ENCODE measurements at places on chromosomes 2 and 18.
A peak's percentile ranks its signal among the peaks of the same experiment; 100 is the strongest.

DNA sequence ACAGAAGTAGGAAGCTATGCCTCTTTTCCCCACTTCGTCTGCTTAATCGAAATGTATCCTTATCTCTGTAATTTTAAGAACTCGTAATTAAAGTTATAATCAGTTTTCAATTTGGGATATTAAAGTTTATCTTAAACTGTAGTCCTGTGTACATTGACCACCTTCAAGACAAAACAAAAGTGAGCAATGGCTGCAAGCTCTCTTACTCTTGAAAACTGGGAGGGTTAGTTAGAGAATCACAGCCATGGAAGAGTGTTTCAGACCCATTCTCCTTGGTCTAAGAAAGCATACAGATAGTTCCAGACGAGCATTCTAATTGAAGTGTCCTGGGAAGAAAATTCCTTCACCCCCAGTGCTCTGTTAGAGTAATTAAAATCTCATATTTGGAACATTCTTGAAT, 2.0 kb downstream of the KCMF1 start:
- DNase-seq, result no peak

DNA sequence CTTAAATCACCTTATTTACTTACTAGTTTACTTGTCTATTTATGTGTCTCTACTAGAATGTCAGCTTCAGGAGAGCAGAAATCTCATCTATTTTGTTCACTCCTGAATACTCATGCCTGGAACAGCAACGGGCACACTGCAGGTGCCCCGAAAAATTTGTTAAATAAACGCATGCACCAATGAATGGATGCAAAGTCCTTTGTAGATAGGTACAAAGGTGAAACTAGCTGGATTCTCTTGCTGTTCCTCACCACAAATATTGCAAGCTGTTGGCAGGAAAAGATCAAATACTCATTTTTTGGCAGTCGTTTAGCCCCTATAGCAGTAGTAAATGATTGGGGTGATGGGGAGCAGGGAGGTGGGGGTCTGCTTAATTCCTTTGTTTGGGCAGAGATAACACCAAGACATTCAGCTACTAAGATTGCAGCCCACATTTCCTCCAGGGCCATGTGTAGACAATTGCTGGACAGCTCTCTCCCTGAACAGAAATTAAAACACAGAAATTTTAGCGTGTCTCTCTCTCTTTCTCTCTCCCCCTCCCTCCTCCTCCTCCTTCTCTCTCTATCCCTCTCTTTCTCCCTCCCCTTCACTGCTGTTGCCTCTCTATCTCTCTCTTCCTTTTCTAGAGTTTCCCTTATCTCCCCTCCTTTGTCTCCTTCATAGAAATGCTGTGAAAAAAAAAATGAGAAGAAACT, 5.4 kb downstream of the MARCHF4 start:
- no peak for DNase-seq

- no peak for DNase-seq
These were observed 104.9 kb upstream of the LYPD6 start for GRCh38 chr2:149225446-149225845.

DNA sequence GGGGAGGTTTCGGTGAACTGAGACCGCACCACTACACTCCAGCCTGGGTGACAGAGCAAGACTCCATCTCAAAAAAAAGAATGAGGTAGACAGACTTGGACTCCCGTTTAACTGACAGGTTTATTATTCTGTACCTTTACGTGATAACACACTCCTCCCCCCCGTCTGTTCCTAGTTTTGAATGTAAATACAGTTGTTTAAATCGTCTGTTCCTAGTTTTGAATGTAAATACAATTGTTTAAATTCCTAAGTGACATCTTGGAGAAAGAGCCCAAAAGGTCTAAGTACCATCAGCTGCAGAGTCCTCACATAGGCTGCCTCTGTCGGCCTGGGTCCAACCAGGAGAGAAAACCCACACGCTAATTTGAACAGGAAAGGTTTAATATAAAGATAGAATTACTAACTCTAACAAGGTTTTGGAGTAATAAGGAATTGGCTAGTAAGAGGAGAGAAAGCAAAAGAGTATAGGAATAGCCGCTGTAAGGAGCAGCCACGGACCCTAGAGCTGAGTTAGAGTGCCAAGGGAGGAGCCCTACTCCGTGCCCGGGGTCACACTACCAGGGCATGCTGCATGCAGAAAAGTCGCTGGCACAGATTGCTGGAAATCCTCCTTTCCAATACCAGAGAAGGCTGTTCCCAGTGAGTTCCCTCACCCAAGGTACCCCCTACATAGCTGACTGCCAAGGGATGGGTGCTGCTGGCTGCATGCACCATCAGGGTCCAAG, 83.5 kb upstream of the RANBP2 start:
- DNase-seq, result no peak

GRCh38 chr2:192026059-192026824, 168.5 kb downstream of the TMEFF2 start:
- DNase-seq, result no peak

DNA sequence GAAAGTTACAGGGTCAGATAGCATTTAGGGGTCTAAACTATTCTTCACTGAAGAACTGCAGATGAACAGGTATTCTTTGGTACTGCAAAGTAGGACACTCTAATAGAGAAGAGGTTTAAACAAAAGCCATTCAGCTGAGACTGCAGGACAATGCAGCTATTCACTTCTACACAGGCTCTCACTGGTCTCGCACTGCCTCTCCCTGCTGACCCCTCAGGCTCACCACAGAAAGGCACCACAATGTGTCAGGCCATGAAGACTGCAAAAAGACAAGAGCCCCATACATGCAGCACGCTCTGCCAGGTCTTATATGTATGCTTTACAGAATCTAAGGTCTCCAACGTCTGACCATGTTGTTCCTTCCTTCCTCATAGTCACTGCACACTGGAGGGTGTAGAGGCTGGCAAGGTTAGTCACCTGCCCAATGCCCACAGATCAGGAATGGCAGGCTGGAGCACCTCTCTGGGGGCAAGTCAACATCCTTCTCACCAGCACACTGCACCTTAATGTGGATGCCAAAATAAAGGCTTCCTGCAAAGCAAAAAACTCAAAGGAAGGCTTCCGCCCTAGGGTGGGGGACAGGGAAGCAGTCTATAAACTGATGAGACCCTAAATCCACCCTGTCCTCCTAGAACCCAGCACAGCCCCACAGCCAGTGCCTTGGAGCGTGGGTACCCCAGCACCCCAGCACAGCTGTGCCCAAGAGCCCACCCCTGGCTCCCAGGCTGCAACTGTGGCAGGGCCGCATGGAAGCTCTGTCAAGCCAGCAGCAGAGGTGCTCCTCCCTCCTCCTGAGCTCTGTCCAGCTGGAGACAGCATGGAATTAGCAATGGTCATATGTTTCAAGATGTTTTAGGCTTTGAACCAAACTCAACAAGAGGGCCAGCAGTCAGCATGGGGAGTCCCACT, 10.7 kb upstream of the RNU4ATAC start:
- no peak for DNase-seq

GRCh38 chr18:76985156-76985950, 147.2 kb downstream of the MBP start:
- DNase-seq, result no peak

- no peak for DNase-seq
These were observed 40.5 kb downstream of the SMAD4 start for GRCh38 chr18:51070545-51070944.

GRCh38 chr2:41927581-41928264, 120.1 kb upstream of the PKDCC start:
- DNase-seq, result no peak

- no peak for DNase-seq
These were observed 119.5 kb downstream of the CCDC148 start for GRCh38 chr2:158337018-158337417.

DNA sequence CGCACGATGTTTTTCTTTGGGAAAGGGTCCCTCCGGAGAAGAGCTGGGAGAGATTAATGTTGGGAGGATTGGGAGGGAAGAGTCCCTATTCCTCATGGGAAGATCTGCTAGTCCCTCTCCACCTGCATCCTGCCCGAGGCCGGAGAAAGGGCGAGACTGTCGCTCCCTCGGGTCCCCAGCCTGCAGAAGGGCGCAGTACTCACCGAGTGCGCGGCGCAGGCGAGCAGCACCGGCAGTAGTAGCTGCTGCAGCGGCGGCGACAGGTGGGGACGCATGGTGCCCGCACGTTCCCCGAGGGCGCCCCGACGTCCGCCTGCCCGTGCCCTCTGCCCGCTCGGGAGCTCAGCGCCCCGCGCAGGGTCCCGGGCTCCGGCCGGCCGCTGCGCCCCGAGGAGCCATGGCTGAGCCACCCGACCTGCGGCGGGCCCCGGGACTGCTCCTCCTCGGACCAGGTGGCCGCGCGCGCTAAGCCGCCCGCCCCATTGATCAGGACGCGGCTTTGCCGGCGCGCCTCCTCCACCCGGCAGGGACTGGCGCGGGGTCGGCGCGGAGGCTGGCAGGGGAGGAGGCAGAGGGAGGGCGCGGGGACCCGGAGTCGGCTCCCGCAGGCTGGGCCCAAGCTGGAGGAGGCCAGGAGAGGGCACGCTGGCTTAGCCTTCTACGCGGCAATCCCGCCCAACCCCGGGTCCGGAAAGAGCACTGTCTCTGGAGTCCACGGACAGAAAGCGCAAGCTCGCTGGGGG, at the start of gene SCTR:
Gene SCTR (minus strand): TSS at position 532 of the 743 bp plus-strand sequence. CDS start 257 bp downstream, at position 275.
- peak; percentile 22 for DNase-seq

DNA sequence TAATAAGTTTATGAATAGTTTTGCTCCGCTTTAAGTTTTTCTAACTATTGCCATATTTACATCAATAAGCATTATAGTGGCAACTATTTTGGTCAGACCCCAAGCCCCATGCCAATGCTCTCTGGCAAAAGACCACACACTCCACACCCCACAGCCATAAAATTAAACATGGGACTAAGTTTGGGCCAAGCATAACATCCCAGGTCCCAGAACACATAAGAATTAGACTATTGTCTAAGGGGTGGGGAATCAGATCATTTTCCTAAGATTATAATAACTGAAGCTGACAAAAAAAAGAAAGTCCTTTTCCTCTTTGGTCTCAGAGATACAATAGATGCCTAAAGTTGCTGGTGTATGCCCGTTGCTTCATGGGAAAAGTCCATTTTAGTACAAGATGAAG, 46.3 kb downstream of the EXOC6B start:
- no peak for DNase-seq

- no peak for DNase-seq
These were observed 53.3 kb upstream of the CXCR4 start for GRCh38 chr2:136171223-136171622.

GRCh38 chr18:47756364-47757016, 174.0 kb downstream of the SMAD2 start:
- DNase-seq, result peak; percentile 84

DNA sequence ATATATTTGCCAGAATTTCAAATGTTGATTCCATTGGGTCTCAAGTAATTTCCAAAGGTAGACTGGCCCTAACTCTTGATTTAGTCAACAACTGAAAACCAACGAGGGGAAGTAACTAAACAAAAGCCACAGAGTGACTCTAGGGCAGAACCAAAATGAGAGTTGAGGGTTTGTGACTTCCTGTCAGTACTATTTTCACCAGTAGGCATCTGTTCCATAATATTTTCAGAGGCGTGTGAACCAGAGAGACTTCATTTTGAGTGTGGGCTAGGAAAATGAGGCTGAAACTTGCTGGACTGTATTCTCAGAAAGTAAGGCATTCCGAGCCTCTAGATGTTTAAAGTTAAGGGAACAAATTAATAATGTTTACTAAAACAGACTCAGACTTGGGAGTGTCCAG, 70.6 kb downstream of the GDF7 start:
- DNase-seq, result no peak

DNA sequence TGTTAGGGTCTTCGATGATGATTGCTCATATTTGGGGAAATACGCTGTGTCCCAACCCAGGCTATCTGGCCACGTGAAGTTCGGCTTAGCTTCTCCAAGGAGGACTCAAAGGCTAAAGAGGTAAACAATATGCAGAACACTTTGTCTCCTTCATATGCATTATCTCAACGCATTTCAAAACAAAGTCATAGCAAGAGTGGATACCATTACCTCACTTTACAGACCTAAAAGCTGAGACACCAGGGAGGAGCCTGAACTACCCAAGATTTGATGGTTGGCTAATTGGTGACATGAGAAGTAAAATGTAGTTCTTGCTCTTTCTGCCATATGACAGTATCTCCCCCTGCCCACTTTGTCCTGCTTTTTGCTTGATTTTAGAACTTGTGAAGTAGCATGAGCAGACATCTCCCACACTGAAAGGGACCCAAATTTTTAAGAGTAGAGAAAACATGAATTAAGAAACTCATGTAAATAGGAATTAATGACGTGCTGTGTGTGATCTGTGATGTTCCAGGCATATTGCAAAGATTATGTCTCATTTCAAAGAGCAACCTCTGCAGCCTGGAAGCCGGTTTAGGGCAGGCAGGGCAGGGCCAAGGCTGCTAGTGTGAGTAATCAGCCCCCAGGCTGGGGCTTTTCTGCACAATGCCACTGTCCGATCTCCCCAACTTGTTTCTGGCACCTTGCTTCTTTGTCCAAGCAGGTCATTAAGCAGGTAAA, 144.5 kb downstream of the BCL11A start:
- DNase-seq, result no peak

DNA sequence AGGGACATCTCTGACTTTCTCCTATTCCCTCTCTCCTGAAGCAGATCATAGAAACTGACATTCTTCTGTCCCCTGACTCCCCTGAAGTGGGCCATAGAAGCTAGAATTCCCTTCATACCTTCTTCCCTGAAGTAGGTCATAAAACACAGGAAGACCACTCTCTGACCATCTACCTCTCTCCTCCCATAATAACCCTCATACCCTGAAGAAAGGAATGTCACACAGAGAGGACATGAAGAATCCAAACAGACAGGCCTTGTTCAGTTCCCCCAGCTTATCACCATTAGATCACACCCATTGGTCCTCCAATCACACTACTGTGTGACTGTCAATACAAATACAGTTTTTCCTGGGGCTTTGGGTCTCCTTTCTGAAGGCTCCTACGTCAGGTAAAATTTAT, 347.1 kb downstream of the DLGAP1 start:
- no peak for DNase-seq

- no peak for DNase-seq
These were observed 2.2 kb downstream of the DSG2 start for GRCh38 chr18:31500051-31500688.

- no peak for DNase-seq
These were observed 240.5 kb downstream of the RDH14 start for GRCh38 chr2:18319987-18320386.

DNA sequence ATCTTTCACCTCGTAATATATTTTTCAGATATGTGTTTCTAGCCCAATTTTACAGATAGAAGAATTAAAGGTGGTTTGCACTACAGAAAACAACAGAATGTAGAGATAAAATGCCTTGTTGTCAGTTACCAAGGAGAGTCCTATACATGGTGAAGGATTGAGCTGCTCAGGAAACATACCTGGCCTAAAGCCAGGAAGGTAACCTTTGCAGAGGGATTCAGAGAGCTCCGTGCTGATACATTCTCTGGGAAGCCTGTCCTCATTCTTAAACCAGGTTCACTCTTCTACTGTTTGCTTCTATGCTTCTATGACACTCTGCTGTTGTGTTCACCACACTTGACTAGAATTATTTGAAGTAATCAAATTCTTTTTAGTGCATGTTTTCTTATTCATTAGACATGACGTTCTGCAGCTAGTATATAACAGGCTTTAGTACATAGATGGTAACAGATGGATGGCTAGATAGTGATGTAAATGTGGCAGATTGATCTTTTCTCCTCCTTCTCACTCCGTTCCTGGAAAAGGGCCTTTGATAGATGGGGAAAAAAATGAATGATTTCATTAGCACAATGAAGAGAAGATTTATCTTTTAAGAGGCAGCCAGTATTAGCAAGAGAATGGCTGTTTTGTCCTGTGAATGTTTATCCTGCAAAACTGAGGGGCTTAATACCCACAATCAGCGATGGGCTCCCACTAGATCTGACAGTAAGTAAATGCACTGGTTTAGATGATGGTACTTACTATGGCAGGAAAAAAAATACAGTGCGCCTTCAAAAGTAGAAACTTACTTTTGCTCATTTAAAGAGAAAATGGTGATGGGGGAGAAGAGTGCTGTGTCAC, 589.6 kb upstream of the FAM98A start:
- no peak for DNase-seq

GRCh38 chr2:45380131-45380836, 230.8 kb downstream of the SRBD1 start:
- DNase-seq, result no peak

Data from NCI-H345 (cell line).